ENCODE measurements at places on chromosomes 7 and 10.

DNA sequence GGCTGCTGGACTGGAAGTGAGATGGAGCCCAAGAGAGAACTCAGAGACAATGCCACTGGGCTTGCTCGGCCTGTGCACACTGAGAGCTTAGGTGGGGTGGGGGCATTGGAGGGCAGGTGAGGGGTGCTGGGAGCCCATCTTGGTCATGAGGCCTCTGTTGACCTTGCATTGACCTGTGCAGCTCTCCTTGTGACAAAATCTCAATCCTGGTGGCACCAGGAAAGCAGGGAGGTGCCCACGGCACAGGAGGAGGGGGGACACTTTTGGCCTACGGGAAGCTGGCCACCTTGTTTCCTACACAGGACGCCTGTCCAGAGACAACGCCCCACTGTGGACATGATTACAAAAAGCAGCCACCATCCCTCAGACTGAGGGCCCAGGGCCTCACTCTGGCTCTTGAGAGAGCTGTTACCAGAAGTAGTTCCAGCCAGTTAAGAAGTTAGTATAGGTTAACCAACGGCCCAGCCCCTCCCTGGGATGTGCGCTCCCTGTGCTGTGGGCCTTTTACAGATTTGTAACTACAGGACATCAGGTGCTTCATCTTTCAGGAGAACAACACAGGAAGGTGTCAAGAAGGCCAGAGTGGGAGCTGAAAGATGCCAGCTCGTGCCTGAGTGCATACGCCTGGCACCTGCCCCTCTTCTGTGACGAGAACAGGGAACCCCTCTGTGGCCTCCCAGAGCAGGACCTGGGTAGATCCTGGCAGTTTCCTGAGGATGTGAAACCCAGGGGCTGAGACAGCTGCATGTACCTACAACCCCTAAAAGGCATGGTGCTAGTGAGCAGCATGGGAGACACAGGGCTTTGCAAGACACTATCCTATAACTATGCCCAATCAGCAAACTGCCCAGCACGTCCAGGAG lies 10.3 kb downstream of the PKD1L1 start:
- no peak for DNase-seq

DNA sequence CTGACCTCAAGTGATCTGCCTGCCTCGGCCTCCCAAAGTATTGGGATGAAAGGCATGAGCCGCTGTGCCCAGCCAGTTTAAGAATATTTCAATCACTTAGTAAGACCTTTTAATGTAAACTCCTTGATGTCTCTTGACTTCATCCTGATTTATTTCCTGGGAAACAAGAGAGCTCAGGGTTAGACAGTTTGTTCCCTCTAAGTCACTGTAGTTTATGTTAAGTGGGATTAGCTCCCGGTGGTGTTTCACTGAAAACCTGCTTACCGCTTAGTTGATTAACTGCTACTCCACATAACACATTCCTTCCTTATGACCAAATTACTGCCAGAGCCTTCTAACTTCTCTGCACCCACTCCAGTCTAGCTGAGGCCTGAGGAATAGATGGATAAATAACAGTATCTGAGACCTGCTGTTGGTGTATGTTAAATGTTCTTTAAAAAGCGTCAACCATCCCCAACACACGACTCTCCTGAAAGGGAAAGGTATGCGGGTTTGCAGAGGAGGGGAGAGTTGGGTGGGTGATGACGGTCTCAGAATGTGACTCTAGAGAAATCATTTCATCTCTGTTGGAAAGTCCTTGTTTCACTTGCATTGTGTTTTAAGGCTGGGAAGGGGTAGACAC lies 48.7 kb downstream of the CREB3L2 start:
- DNase-seq = peak; percentile 55

DNA sequence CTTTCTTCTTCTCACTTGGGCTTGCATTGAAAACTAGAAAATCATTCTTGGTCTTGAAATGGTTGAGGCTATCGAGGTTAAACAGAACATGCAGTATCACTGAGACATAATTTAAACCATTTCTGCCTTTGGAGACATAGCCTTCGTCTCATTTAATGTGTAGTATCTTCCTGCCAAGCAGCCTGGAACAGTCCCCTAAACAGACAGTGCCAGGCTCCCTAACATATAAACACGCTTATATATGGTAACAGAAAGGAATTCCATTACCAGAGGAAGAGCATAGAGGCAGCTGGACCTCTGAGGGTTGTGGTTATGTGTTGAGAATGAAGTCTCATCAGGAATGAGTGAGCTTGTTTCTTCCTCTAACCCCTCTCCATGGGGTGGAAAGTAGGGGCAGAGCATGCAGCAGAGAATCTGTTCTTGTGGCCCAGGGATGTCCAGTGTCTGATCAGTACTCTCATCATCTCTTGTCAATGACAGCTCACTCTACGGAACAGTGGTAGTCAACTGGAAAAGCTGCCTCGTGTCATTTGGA lies 11.2 kb downstream of the CACNB2 start:
- DNase-seq = no peak

DNA sequence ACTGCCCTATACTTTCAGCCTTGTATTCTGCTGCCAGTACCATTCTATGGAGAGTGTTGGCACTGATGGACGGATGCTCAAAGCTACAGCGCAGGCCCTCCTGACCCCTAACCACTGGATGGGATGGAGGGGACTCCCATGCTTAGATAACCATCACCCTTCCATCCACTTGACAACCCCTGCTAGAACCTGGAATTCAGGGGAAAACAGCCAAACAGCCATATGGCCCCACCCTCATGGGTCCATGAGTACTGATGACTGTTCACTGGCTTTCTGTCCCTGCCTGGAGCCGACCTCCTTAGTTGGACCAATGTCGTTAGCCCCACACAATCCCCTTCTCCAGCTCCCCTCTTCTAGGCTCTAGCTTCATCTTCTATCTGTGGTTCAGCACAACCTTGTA lies 16.2 kb downstream of the DUSP5 start:
- no peak for DNase-seq

DNA sequence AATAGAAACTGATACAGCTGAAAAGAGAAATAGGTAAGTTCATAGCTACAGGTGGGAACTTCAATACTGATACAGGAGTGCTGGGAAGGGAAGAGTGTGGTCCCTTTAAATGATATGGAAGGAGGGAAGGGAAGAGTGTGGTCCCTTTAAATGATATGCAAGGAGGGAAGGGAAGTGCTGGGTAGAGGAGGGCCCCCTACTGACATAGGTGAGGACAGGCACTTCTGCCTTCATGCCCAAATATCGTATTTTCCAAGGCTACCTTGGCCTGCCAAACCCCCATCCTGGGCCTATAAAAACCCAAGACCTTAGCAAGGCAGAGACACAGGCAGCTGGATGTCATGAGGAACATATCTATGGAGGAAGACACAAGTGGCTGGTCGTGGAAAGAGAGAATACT lies 92.3 kb downstream of the MAGI2 start:
- DNase-seq = no peak

DNA sequence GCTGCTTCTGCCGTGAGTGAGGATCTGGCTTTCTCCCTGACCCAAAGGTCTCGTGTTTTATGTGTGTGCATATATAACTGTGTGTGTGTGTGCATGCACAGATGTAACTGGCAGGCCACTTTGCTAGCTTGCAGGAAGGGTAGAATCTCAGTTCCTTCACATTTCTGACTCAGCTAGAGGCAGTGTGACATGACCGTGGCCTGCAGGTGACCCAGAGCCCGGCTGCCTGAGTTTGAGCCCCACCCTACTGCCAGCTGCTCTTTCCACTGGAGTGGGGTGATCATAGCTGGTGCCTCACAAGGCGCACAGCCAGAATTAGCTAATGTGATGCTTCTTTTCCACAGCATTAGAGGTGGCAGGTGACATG lies 9.3 kb upstream of the MYL7 start:
- DNase-seq = no peak

DNA sequence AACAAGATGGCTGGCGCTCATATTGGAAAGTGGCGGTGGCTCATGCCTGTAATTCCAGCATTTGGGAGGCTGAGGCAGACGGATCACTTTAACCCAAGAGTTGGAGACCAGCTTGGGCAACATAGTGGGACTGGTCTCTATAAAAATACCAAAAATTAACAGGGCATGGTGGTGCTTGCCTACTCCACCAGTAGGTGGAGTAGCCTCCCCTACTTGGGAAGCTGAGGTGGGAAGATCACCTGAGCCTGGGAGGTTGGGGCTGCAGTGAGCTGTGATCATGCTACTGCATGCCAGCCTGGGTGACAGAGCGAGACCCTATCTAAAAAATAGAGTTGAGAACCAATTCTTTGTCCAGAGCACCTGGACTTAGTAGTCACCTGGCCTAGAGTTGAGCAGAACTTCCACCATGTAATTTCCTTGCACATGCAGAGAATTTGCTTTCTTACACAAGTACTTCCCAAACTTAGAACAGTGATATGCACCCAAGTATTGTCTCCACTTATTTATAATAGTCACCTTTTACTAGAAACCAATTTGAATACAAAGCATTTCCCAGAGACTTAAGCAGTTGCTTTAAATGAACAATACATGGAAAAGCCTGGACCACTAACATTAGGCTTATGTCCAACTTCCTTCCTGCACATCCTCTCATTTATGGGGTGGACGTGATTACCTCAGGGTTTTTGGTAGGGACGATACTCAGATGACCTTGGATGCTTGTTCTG lies 15.9 kb downstream of the LAMB4 start:
- DNase-seq = peak; percentile 17

GRCh38 chr10:71729161-71729636 lies 9.6 kb upstream of the C10orf105 start:
- DNase-seq = no peak

DNA sequence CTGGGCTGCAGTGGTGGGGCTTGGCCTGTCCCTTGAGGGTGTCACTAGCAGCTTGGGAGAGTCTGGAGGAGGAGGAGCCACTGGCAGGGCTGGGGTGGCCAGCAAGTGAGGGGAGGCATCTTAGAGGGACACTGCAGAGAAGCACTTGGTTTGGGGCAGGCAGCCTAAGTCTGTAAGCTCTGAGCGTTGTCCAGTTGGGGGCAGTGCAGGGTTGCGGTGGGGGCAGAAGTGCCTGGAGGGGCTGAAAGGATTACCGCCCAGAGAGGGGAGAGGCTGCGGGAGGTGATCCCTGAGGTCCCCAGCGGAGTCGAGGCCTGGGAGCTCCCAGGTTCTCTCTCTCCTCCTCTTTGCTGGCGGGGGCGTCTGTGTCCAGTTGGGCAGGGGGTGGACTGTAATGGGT lies 7.4 kb downstream of the ADCYAP1R1 start:
- peak; percentile 17 for DNase-seq

- DNase-seq = no peak
Observed at GRCh38 chr10:43347997-43348396, 23.4 kb upstream of the FXYD4 start.

GRCh38 chr7:94088560-94088959 lies 84.4 kb upstream of the BET1 start:
- no peak for DNase-seq

GRCh38 chr10:35925493-35925892 lies 283.4 kb upstream of the FZD8 start:
- no peak for DNase-seq

GRCh38 chr7:77782383-77782782 lies 15.9 kb downstream of the TMEM60 start:
- DNase-seq = no peak

- DNase-seq = no peak
Observed at GRCh38 chr10:132194726-132195125, 8.0 kb downstream of the DPYSL4 start.

DNA sequence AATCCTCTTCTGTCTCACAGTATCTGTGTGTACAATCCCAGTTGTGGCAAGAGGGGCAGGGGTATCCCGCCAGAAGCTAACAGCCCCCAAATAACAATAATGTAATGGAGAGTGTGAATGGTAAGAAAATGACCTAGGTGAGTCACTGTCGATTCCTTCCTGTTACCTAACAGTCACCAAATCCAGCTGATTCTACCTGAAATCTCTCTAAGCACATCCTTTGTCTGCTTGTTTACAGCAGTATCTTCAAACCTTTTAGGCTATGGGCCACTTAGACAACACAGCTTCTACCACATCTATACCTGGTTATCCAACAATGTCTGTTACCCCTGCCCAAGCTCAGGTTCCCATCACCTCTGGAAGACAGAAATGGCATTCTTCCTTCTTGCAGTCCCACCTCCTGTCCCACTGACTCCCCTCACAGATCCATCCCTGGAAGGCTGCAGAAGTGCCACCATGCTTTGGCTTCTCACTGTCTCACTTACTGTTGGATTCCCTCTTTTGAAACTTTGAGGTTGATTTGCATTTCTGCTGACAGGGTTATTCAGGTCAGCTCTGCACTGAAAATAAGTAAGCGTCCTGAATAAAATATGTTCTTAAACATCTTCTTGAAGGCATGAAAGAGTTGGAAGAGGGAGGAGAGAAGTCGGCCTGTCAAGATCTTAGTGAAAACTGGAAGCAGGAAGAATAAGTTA lies 13.1 kb downstream of the PIP4K2A start:
- DNase-seq = no peak

GRCh38 chr7:159207393-159207792 lies 62.7 kb upstream of the VIPR2 start:
- no peak for DNase-seq

DNA sequence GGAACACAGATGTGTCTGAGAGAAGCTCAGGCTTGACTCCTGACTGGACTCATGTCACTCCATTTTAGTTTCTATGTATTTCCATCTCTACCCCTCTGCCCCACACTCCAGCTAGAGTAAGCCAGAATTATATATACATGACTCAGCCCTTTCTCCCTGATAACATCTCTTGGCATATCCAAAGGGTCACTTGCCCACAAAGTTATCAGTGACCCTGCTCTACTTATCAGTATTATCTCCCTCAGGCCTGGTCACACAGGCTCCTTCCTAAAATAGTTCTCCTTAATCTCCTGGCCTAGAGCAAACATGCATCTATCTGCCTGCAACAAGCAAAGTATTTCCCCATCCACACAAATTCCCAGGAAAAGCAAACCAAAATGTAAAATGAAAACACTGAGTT lies 598.3 kb downstream of the SUGCT start:
- no peak for DNase-seq

DNA sequence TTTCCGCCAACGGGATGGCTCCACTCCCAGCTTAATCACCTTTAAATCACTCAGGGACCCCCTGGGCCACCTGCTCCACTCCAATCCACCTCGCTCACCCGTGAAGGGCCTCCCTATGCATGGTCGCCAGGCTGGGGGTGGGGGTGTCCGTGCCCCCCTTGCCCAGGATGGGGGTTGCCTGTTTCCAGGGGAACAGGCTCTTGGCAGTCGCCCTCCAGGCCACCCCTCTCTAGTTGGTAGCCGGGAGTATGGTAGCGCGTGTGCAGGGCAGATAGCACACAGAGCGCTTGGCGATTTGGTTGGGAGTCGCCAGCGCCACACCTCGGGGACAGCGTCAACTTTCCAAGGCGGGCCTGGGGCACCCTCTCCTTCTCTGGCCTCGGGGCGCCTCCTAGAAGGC lies 134.9 kb upstream of the ZNF92 start:
- no peak for DNase-seq
